ENCODE measurements at places on chromosomes 5 and 9.

GRCh38 chr5:111865356-111865755, 108.4 kb upstream of the NREP start:
- no peak for DNase-seq

- DNase-seq = no peak
Measured at GRCh38 chr5:110812639-110813038, 73.8 kb downstream of the SLC25A46 start.

- no peak for DNase-seq
Measured at GRCh38 chr5:101364469-101364868, 461.4 kb upstream of the ST8SIA4 start.

DNA sequence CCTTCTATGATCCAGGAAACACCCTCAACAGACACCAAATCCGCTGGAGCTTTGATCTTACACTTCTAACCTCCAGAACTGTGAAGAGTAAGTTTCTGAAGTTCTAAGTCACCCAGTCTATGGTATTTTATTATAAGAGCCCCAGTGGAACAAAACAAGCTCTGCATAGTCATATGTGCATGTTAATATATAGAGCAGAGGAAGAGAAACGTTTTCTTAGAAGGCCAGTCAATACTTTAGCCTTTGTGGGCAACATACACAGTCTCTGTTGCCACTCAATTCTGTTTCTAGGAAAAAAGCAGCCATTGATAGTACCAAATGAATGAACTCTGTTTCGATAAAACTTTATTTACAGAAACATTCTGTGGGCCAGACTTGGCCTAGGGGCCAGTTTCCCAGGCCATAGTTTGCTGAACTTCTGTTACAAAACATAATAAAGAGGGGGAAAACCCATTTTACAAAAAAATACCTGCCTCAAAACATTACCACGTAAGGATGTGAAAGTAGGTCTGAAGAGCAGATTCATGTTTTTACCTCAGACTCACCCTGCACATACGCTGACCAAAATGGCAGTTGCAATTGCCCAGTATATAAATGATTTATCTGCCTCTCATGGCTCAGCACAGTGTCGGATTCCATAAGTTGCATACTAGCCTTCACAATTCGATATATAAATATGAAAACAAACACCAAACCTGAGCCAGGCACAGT, 350.5 kb downstream of the SLIT3 start:
- no peak for DNase-seq

DNA sequence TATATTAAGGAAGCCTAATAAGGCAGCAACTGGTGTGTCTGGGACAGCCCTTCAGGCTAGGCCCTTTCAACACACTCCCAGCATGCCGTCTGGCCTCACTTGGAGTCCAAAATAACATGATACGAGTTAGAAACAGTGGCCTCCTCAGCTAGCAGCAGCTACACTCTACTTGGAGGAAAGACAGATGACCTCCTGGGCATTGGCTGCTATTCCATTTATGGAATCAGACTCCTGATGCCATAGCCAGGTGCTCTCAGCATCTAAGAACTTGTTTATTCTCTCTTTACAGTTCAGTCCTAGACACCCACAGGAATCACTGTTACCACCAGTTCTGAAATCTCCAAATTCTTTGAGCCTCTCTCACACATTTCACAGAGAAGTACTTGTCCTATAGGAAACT, 31.8 kb downstream of the RUSC2 start:
- DNase-seq = no peak

DNA sequence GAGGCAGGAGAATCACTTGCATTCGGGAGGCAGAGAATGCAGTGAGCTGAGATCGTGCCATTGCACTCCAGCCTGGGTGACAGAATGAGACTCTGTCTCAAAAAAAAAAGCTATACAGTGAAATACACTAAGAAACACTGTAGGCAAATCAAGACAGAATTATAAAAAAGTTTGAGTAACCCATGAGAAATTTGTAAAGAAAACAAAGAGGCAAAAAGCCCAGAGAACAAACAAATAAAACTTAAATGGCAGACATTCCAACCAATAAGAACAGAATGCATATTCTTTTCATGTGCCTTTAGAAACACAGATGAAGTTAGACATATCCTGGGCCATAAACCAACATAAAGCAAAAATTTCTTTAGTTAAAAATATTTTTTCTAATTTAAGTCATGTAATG, 30.6 kb downstream of the ZNF169 start:
- DNase-seq = no peak

DNA sequence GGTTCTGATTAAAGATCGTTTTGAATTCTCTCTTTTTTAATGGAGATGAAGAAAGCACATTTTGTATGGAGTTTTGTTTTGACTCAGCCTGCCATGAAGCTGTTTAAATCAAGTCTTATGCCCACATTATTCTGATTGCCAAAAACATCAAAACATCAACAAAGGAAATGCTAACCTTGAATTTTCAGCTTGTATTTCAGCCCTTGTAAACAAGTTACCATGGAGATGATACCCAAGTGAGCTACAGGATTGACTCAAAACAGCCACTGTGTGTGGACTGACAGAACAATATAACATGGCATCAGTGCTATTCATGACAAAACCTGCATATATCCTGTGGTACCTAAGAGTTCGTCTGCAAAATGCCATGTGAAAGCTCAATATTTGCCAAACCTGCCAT, 1581.0 kb downstream of the MAT2B start:
- no peak for DNase-seq

GRCh38 chr5:5381310-5381913, 41.1 kb upstream of the ICE1 start:
- DNase-seq = no peak

- DNase-seq = no peak
Measured at GRCh38 chr5:131974622-131974955, 29.1 kb upstream of the MEIKIN start.

DNA sequence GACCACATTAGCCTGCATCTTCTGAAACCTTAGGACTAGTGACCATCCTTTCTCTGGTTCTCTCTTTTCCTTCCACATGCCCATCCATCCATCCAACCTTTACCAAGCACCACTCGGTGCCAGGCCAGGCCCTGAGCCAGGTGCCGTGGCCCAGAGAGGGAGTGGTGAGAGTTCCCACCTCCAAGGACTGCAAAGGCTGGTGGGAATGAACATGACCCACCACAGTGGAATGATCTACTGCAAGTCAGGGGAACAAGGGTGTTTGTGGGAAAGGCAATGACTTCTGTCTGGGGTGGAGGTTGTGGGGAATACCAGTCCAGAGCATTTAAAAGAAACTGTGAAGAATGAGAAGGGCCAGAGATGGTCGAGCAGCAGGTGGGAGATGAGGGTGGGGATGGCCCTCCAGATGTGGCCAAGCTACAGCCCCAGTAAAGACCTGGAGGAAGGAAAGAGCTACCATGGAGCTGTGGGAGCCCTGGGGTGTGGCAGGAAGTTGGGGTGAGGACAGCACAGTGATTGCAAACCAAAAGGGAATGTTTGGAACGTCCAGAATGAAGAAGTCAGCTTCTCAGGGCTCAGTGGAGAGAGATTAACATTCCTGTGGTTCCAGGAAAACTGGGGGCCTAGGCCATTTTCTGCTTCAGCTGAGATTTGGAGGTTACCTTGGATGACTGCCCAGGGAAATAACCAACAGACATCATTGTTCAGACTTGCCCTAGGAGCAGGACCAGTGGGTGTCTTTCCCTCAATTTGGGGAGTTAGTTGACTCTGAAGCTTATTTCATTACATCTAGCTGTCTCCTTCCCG, 30.7 kb upstream of the CORO2A start:
- no peak for DNase-seq

DNA sequence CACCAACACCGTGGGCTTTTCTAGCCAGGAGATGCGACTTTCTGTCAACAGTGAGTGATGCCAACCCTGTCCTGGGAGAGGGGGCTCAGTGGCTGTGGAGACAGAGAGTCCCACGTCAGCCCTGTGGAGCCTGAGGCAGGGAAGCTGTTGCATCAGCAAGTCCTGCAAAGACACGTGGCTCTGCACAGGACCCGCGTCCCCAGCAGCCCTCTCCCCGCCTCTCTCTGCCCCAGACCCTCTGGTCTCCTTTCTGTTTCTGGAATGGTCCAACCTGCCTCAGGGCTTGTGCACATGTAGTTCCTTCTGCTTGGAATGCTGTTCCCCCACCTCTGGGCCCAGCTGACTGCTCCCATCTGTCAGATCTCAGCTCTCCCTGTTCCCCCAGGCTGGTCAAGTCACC, 60.4 kb downstream of the HMCN2 start:
- DNase-seq = no peak

- no peak for DNase-seq
Measured at GRCh38 chr9:24572406-24572805, 26.7 kb upstream of the IZUMO3 start.

Data from OCI-M1 (cell line).